ENCODE measurements at places on chromosomes 4 and X.

DNA sequence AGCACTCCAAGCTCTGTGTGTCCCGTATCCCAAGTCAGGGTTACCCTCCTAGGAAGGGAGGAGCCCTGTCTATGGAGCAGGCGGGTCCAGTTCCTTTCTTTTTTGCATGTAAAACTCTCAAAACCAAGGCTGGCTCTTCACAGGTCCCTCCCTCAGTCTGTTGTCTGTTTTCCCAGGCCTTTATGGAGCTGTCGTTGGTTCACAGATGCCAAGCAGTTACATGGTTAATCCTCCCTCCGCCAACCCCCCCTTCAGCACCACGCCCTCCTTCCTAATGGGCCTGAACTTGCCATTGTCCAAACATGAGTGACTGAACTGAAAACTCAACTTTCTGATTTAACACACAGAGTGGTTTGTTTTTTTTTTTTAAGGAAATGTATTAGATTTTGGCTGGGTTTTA, 148.3 kb downstream of the STOX2 start:
- no peak for DNase-seq

DNA sequence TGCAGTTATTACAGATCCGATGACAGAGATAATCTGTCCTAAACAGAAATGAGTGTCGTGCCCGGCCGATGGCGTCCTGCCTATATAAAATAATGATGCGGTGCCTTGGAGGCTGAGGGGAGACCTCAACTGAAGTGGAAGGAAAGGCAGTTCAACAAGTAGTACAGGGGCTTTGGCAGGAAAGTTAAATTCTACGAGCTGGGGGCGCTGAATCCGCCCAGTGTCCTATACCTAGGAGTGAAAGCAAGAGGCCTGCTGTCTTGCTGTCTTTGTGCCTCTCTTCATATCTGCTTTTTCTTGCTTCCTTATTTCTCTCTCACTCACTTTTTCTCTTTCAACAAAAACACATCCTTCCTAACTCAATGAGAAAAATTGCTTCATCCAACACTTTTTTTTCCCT, 82.2 kb upstream of the PRPS2 start:
- DNase-seq = peak; percentile 22

DNA sequence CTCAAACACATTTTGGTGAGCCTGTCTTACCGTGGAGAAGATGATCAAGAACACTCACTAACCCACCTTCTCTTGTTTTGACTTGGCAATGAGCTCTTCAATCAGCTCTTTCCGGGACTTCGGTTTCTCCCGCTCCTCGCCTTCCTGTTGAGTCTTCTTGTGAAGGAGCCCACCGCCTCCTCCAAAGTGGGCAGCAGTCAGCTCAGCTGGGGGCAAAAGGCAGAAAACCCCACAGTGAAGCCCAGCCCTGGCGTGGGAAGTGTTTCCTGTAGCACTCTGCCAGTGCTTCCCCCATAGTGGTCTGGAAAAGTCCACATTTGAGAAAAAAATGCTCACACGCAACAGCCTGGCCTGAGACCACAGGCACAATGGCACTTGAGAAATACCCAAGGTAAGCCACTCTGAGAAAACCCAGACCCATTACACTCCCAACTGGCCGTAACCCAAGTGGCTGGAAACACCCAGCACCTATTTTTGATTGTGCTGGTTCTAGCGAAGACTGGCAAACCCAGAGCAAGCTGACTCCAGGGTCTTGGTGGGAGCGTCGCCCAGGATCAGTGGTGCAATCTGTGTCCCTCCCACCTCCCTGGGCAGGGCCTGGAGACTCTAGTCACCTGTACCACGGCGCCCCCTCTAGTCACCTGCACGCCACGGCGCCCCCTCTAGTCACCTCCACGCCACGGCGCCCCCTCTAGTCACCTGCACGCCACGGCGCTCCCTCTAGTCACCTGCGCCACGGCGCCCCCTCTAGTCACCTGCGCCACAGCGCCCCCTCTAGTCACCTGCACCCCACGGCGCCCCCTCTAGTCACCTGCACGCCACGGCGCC, 8.6 kb downstream of the NOP14 start:
- peak; percentile 17 for DNase-seq

- no peak for DNase-seq
These were observed 89.5 kb downstream of the KDR start for GRCh38 chr4:55035892-55036291.

DNA sequence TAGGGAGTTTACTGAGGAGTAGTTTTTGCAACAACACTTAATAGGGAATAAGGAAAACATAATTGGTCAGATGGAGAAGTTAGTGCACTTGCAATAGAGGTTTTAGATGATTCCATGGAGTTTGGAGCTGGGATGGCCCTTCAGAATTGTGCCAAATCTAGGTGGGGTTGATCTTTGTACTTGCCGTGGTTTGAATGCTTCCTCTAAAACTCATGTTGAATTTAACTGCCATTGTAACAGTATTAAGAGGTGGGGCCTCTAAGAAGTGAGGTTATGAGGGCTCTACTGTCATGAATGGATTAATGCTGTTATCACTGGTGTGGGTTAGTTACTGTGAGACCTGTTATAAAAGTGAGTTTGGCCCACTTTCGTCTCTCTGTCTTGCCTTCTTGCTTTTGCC, 94.4 kb upstream of the BOD1L1 start:
- DNase-seq = no peak

DNA sequence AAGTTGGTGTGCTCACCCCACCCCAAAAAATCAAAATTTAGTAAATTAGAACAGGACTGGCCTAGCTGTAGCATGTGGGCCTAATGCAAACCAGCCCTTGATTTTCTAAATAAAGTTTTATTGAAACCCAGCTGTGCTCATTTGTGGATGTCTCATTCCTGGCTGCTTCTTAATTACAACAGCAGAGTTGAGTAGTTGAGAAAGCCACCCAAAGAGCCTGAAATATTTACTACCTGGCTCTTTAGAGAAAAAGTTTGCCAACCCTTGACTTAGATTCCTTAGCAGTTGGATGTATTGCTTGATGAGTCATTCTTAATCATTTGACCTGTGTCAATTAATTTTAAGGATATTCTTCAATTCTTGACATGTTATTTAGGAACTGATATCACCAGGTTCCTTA, 168.3 kb upstream of the PUDP start:
- DNase-seq = no peak

DNA sequence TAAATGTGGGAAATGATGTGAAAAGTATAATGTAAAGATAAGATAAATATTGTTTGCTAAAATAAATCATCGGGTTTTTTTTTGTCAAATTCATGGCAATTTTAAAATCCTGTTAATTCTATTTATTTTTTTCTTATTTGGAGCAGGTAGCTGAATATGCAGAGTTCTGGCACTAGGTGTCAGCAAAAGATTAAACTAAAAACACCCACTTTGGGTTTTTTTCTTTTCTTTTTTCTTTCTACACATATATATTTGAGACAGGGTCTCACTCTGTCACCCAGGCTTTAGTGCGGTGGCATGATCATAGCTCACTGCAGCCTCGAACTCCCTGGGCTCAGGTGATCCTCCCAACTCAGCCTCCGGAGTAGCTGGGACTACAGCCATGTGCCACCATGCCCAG, 6.9 kb upstream of the RAP2C start:
- no peak for DNase-seq

- no peak for DNase-seq
These were observed 6.8 kb downstream of the PDS5A start for GRCh38 chr4:39970671-39971640.

DNA sequence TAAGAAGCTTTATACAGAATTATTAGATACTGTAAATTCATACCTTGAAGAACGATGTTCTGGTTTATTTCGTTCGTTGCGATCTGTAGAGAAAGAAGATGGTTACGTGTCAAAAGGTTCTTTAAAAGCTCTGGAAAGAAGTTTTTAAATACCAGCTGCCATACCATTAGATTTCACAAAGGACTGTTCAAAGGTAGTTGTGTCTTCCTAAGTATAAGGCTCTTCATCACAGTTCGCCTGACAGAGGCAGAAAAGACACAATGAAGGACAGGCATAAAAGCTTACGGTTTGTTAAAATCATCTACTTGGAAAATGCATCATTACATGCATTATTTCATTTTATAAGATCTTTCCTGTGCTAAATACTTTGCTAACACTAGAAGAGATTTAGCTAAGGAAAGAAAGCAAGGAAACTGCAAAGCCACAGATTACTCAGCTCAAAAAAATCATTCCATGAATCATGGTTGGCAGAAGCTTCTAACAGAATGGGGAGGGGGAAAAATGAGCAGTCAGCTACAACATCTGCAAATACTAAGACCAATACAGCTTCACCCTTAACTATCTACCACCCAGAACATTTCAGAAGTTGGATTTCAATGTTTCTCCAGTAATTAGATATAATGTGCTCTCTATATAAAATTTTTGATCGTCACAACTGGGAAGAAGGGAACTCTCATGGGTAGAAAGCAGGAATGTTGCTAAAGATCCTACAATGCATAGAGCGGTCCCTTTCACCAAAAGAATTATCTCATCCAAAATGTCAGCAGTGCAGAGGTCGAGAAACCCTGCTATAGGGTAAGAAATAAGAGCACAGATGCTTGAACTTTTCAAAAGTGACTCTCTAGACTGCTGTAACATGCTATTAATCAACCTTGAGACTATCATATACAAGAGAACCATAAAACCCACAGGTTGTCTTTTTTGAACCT, 50.7 kb upstream of the PRSS48 start:
- no peak for DNase-seq

DNA sequence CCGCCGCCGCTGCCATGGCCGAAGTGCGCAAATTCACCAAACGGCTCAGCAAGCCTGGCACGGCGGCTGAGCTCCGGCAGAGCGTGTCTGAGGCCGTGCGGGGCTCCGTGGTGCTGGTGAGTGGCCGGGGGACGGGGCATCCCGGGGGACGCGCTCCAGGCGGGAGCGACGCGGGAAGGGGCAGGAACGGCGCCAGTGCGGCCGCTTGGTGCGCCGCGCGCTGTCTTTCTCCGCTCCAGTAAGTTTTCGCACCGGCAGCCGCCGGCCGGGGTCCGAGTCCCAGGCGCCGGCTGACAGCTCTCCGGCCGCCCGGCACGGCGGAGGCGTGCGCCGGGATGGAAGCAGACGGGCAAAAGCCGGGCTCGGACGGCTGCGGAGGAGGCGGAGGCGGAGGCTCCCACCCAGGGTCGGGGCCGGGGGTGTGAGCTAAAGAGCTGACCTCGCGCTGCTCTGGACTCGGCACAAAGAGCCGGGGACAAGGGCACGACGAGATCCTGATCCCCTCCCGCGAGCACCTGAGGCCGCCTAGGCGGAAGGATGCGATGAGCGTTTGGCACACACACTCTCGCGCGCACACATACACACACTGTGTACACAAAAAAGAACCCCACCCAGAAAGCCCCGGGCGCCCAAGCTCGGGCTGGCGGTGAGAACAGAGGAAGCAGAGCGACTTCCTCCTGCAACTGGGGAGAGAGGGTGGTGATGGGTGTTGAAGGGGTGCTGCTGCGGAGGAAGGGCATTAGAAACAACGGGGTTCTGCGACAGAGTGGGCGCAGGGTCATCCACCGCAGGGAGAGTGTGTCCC, 545 bp downstream of the DOCK11 start:
- peak; percentile 7 for DNase-seq

DNA sequence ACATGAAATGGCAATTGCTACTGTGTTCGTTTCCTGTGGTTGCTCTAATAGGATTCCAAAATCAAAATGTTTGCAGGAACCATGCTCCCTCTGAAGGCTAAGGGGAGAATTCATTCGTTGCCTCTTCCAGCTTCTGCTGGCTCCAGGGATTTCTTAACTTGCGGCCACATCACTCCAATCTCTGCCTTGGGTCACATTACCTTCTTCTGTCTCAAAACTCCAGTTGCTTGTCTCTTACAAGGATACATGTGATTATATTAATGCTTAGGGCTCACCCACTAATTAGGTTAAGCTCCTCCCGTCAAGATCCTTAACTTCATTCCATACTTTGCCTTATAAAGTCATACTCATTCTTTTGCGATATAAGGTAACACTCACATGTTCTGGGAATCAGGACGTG, 208.4 kb downstream of the RBM46 start:
- DNase-seq = no peak

- no peak for DNase-seq
These were observed 19.6 kb downstream of the SCD5 start for GRCh38 chr4:82779032-82779431.

- no peak for DNase-seq
These were observed 176.0 kb upstream of the NWD2 start for GRCh38 chr4:37068580-37068979.

- no peak for DNase-seq
These were observed 38.5 kb downstream of the LRP2BP start for GRCh38 chr4:185357211-185357610.

- peak; percentile 53 for DNase-seq
These were observed 53.7 kb upstream of the NFKB1 start for GRCh38 chr4:102447413-102447812.

- no peak for DNase-seq
These were observed 9.5 kb downstream of the PLXNA3 start for GRCh38 chrX:154467556-154467955.

DNA sequence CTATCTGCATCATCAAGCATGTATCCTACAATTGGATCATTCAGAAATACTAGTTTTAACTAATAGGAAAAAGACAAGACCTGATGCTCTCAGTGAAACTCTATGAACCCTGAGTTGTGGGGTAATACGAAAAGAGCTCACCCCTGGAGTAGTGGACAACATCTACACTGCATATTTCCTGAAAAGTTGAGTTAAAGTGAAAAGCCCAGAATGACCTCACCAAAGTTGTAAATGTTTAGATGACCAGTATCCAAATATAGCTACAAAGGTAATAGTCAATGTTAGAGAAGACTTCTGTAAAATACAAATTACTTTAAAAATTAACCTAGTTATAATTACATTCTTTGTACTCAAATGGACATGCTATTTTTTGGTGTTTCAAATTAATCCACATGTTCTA, 52.8 kb upstream of the SRPX start:
- no peak for DNase-seq

DNA sequence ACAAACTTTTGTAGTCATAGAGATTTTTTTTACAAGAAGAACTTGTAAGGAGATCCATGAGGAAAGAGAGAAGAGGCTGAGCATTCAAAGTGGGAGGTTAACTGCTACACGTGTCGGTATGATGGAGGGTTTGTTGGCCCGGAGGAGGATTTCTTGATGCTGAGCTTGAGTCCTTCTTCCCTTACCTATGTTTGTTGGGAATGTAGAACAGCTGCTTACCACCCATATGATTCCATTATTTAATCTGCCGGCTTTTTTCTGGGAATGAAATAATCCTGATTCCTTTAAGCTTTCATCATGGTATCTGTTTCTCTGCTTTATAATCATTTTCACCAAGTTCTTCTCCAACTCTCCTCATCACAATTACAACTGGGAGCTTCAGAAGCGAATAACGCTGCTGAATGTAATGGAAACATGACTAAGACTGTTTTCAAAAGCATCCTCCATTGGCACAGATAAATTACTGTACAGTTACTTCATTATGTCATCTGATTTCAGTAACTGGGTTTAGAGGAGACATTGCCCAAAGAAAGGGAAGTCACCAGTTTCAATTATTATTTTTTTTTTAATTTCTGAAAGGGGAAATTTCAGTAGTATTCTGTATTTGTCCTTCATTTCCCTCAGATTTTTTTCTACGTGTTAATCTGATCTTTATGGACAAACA, 420.6 kb downstream of the SPRY1 start:
- no peak for DNase-seq

DNA sequence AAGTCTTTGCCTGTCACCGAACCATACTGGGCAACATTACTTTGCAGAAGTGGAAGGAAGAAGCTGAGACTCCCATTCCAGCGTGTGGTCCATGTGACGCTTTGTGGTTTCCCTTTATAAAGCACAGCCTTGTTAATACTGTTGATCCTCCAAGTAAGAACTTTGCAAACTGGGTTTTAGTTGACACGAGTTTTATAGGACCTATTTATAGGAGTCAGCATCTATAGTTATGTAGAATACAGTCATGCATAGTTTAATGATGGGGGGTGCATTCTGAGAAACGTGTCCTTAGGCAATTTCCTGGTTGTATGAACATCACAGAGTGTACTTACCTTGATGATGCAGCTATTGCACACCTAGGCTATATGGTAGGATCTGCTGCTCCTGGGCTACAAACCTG, 1879.4 kb upstream of the TENM3 start:
- DNase-seq = no peak

All from RPMI8226 (cell line).